Endothelial cell of umbilical vein (primary cell): ENCODE measurements at places on chromosomes 3 and 15. TPM values are rescaled to one million over a fixed set of nuclear protein-coding genes. Genes with fewer than 3 reads are reported as not detected.

The CYP19A1 gene
- not detected in 2 replicates for total RNA-seq

The SCN11A gene
- total RNA-seq = 0.07 TPM in 1 of 2 replicates, not detected in the other

The TTLL13 gene
- not detected in 2 replicates for total RNA-seq

The TXNRD3 gene
- 5.0 and 7.1 TPM in 2 replicates for total RNA-seq

The CHST2 gene
- total RNA-seq = 2.5 and 6.5 TPM in 2 replicates

The MORC1 gene
- total RNA-seq = not detected in 2 replicates

The SH2D7 gene
- not detected in 2 replicates for total RNA-seq

The CCR2 gene
- total RNA-seq = not detected in 2 replicates

DNA sequence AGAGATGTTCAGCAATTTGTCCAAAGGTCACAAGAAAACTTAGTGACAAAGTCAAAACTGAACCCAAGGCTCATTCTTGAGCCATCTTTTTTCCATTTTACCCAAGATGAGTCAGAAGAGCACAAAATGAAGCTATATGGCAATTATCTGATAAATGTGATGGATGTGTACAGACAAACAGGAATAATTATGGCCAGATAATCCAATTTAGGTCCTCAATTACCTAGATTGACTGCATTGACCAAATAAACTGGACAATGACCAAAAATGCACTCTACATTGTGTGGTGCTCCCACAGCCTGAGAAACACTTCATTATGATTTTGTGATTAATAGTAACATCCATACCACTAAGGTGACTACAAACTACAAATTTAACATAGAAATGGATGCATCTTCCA lies 1105.8 kb downstream of the IGSF11 start:
- no peak for DNase-seq

DNA sequence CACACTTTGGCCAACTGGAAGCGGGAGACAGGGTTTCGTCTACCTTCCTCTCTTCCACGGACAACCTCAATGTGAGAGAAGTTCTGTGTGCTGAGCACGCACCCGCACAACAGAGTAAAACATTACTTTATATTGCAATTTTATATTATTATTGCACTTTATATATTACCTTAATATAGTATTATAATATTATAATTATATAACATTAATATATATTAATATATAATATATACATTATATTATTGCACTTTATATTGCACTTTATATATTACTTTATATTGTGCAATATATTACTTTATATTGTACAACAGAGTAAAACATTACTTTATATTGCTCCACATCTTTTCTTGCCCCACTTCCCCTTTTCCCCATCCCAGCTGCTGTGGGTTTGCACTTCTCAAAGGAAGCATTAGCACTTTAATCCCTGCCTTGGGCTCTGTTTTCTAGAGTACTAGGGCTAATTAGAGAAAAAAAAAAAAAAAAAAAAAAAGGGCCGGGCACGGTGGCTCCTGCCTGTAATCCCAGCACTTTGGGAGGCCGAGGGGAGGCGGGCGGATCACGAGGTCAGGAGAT lies 76.4 kb upstream of the SLC4A7 start:
- DNase-seq = no peak

GRCh38 chr3:114608293-114608692 lies 314.5 kb downstream of the TIGIT start:
- DNase-seq = no peak

GRCh38 chr3:177446165-177446601 lies 248.9 kb upstream of the TBL1XR1 start:
- peak; percentile 68 for DNase-seq

- no peak for DNase-seq
Observed at GRCh38 chr3:89699229-89699628, 591.8 kb downstream of the EPHA3 start.

- DNase-seq = peak; percentile 92
Observed at GRCh38 chr15:99704444-99704838, 28.8 kb downstream of the LYSMD4 start.

DNA sequence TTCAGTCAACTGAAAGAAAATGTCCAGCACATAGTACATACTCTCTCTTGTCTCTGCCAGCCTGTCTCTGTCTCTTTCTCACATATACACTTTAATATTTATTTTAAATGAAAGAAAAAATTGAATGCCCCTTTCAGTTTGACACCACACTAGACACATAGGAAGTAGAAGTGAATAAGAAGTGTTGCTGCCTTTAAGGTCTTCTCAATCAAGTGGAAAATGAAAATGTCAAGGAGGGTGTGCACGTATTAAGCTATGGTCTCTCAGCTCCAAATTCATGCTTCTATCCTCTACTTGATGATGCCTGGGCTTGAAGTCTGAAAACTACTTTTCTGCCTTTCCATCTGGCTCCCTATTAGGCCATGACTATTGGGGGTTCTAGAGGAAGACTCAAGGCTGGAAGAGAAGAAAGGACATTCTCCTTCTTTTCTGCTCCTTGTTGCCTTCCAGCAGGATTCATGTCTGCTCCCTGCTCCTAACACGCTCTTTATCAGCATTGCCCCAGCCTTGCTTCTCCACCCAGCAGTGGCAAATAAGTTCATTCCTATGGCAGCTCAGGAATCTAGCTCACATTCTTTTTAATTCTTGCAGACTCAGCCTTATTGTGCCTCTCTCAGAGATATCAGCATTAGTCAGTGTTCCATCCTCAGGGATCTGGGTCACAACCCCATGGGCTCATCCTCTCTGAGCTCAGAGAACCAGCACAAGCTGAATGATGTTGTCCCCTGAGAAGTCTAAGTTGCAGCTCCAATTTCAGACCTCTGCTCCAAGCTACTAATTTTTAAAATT lies 609.1 kb upstream of the GRM7 start:
- DNase-seq = no peak

DNA sequence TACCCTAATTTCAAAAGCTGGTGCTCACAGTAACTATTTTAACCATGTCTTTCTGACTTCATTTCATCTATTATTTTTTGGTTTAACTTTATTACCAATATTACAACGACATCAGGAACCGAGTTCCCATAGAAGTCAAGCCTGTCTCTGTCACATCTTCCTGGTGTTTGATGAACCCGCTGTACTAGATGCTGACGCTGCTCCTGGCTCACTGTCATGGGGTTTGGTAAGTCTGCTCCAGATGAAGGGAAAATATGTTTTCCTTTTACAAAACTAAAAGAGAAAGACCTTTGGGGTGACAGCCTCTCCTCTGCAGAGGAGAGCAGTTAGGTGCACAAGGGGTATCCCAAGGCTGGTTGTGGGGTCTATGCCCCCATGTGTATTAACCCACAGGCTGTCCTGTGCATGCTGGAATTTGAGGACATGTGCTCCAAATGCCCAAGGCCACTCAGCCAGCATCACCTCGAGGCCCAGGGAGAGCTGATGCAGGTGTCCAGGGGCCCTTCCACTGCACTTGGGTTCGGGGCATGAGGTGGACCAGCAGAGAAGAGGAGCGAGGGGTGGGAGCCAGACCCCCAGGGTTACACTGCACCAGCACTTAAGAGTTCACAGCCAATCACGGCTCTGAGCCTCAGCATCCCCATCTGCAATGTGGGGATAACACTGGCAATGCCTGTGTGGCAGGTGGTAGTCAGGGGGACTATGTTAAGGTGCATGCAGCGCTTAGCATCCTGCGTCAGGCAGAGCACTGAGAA lies 62.2 kb downstream of the ATP10A start:
- no peak for DNase-seq

DNA sequence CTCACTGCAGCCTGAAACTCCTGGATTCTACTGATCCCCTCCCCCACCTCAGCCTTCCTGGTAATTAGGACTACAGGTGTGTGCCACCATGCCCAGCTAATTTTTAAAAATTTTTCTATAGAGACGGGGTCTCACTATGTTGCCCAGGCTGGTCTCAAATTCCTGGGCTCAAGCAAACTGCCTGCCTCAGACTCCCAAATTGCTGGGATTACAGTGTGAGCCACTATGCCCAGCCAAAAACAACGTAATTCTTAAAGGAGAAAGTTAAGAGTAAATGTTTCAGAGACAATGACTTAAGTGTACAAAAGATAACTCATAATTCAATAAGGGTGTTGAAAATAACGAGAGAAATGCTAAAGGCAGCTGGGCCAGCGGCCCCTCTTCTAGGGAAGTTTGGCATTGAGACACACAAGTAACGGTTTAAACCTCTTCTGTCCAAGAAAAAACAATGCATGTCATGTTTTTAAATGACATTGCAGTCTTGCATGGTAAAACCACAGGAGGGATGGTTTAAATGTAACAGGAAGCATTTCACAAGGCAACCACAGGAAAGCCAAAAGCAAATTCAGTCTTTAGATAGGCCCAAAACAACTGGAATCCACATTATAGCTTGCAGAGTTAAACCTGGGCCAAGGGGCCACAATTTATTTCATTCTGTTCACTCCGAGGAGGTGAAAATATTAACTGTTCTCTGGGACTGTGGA lies 5.1 kb downstream of the PROK2 start:
- no peak for DNase-seq

DNA sequence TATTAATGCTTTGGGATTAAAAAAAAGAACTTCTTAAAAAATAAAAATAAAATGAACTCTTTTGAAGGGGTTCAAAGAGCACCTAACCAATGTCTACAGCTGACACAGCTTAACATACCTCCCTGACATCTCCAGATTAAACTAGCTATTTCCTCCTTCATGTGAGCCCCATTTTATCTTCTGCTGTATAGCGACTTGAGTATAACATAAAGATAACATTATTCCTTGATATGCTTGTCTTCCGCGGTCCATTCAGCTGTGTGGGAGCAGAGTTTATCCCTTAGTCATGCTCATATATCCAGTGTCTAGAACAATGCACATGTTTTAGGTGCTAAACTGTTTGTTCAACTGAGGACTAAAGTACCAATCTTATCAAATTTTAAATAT lies 7.8 kb upstream of the CHRM5 start:
- DNase-seq = no peak

GRCh38 chr15:88493844-88494243 lies 26.3 kb downstream of the MRPS11 start:
- no peak for DNase-seq

DNA sequence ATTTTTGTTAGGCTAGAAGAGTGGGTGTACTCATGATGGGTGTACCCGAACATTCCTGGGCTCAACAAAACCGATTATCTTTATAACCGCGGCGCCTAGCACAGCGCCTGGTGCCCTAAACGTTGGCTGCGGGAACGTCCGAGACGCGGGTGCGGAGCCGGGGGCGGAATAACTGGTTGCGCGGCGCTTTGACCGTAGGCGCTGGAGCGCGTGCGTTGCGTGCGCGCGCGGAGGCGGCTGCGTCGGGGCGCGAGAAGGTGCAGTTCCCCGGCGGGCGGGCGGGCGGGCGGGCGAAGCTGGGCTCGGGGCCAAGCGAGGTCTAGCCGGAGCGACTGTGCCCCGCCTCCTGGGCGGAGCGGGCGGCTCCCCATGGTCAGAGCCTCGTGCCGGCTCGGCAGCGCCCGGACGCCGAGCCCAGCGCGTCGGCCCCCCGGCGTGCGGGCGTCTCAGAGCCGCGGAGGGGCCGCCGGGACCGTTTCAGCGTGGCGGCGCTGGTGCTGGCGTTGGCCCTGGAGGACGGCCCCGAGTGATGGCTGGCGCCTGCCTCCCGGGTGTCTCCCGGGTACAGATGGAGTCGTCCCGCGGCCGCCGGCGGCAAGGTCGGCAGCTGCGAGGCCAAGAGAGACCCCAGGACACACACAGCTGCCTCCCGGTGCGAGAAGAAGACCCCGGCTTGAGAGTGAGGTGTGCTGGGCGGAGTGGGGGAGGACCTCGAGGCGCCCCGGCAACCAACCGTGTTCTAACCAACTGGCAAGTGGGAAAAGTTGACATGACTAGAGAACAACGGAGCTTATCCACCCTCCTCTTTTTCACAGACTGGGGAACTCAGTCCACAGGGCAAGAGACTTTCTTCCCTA lies at the start of gene PLAAT1:
Gene PLAAT1, plus strand, starts transcription at position 373 of the 857 bp plus-strand sequence. CDS start 14,429 bp downstream, outside the sequence.
- DNase-seq = peak; percentile 62

DNA sequence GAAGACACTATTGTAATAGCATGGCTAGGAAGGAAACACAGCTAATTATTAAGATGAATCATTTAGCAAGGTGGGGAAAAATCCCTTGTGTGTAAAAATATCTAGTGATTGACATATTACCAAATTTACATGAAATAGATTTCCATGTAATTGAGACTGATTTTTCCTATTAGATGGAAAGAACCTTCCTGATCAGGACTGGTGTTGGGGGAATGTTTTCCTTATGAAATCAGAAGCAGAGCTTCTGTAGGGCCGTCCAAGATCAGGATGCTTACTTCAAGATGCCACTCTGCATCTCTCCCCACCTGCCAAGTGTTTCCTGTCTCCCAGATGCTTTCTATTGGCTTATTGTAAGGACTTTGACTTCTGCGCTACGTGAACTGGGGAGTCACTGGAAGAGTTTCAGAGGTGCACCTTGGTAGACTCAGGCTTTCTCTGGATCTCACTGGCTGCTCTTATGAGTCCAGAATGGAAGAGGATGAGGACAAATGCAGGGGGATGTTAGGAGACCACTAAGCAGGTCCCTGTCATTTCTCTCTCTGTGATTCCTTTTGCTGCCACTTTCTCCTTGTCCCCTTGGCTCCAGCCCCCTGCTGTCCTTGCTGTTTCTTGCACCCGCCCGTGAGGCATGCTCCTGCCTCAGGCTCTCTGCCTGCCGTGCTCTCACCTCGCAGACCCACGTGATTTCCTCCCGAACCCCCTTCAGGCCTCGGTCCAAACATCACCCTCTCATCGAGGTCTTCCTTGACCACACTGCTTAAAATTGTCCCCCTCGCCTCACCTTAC lies 30.1 kb downstream of the BTD start:
- DNase-seq = no peak

DNA sequence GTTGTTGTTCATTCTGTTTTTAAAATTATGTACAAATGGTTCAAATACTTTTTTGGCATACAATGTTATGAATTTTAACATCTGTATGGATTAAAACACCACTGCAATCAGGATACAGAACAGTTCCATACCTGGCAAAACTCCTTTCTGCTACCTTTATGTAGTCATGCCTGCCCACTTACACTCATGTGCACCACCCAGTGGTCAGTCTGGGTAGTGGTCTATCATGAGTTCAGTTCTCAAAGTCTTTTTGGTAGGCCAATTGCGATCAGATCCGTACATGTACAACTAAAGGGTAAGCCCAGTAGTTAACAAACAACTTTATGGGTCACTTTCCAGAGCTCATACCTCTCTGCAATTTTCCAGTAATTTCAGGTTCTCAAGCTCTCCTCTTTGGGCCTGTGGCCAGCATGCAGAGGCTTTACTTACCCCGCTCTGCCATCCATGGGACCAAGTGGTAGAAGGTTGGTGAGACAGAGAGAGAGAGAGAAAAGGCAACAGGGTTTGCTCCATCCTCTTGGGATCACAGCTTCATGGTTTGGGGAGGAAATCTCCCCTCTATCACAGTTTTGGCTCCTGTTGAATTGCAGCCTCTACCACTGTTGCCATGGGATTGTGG lies 63.9 kb upstream of the FAM98B start:
- peak; percentile 68 for DNase-seq

GRCh38 chr3:127210654-127210943 lies 17.7 kb downstream of the PRR23E start:
- DNase-seq = no peak

- no peak for DNase-seq
Observed at GRCh38 chr3:119245778-119246177, 5.1 kb upstream of the B4GALT4 start.

GRCh38 chr3:173913974-173914421 lies 516.5 kb downstream of the NLGN1 start:
- no peak for DNase-seq

- DNase-seq = no peak
Observed at GRCh38 chr3:74832925-74833324, 218.5 kb upstream of the CNTN3 start.

- peak; percentile 46 for DNase-seq
Observed at GRCh38 chr3:172449466-172450149, 1.4 kb upstream of the GHSR start.
